ENCODE measurements at places on chromosomes 3 and 15.

DNA sequence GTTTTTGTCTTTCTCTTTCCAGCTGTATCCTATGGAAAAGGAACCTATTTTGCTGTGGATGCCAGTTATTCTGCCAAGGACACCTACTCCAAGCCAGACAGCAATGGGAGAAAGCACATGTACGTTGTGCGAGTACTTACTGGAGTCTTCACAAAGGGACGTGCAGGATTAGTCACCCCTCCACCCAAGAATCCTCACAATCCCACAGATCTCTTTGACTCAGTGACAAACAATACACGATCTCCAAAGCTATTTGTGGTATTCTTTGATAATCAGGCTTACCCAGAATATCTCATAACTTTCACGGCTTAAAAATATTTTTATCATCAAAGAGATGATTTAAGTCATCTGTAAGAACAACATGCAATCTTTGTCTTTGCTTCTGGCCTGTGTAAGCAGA lies 44.9 kb upstream of the PARP14 start:
- DNase-seq: no peak

DNA sequence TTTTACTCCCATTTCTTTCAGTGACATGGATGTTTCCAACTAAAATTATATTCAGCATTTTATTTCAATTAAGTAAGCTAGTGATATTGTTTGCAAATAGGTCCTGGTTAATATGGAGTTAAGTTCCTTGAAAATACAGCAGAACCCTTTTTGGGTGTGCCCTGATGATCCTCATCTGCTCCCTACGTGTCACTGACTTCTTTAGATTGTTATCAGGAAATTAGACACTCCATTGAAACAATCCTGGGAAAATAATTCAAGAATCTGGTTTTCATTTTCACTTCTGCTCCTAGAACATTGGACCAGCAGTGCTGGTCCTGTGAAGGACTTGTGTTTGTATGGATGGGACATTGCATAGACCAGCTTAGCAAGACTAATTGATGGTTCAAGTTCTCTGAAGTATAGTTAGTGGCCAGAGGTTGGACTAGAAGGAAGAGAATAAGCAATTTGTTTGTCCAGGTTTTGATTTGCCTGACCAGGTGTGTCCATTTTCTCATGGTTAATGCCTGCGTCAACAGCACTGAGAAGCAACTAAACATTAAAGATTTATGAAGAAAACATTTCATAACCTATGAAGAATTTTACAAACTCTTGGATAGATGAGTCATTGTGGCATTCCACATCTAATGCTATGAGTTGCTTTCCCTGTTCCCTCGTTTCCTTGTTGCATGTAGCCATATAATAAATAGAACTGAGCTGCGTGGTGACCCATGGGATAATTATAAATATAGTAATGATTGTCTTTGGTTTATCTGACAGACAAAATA lies 95.8 kb downstream of the ZPLD1 start:
- DNase-seq: no peak

GRCh38 chr15:87916208-87916607 lies 340.3 kb downstream of the NTRK3 start:
- DNase-seq: no peak

DNA sequence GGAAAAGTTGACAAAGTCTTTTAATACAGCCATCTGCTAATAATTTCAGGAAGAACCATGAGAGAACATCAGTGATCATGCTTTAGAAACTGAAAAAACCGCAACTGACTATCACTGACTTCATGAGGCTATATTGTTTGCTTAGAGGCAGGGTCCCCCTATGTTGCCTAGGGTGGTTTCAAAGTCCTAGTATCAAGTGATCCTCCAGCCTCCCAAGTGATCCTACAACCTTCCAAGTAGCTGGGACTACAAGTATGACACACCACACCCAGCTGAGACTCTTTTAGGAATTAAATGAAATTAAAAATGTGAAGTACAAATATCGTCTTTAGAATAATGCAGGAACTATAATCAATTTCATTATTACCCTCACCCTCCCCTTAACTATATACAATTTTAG lies 58.3 kb upstream of the CSPG5 start:
- no peak for DNase-seq

Measured in stimulated activated CD4-positive, alpha-beta T cell treated with anti-CD3 and anti-CD28 coated beads, Interleukin-1b, Interleukin-23, amount 100 ng/mL, for 1 hour (primary cell).